ENCODE measurements at places on chromosomes 1 and 21.

DNA sequence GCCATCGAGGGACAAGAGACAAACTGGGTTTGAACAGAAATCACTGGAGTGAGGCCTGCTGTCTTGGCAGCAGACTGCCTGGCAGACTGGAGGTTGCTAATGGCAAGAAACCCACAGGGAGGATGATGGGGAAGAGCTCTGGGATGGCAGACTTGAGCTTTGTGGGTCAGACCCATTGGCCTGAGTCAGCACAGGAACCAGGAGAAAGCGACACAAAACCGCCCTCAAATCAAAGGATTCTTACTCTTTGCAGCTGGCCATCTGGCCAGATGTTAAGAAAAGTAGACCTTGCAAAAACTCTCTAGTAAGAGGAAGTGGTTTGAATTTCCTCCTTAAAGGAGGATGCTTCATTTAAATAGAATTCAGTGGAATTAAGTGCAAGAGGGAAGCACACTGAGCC lies 195.2 kb upstream of the JUN start:
- DNase-seq = no peak

DNA sequence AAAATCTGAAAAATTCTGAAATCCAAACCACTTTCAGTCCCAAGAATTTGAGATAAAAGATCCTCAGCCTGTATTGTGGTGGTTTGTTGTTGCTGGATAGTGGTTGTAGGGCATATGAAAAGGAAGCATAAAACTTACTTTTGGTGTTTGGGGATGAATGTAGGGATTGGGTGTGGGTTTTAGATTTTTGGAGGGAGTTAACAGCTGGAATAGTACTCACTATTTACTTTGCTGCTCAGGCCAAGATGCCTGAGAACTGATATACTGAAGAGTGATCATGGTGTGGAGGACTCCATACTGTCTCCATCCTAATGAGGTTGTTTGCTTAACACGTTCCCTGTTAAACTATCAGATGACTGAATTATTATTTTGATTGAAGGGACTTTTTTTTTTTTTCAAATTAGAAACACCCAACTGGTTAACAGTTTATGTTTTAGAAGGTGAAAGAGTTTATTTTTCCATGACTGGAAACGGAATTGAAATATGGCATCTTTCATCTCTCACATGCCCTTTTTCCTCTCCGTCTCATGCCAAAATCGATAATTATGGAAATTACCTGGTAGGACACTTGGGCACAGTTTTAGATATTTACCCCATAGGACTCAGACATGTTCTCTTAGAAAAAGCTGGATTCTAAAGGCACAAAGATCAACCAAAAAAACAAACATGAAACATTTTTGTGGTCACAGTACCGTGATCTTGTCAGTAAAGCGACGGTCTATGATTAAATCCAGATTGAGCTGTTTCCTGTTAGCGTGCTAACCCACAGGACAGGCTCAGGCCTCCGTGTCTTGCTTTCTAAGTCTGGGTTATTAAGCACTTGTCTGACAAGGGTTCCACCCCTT lies 37.3 kb downstream of the RGL1 start:
- DNase-seq = no peak

- no peak for DNase-seq
Observed at GRCh38 chr1:178143730-178144690, 50.1 kb downstream of the RASAL2 start.

DNA sequence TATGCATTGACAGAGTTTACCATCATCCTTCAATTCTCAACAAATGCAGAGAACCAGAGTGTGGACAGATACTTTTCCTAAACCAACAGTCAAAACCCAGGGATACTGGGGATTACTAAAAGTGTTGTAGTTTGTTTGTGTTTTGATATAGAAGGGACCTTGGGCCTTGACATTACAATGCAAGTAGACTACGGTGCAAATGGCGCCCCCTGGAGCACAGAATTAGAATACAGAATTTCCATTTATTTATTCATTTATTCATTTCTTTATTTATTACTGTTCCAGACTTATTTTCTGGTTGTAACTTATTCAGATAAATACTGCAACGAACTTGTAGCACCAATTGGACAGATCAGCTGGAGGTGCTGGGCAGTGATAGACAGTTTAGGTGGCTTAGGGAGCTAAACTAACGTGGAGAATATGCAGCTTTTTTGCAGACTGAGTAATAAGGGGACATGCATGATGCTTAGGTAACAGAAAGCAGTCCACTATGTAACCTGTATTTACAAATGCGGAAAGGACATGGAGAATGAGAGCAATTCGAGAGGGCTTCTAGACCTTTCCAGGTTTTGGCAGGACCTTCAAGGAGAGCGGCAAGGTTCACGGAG lies 42.6 kb downstream of the KIRREL1 start:
- DNase-seq = peak; percentile 4

DNA sequence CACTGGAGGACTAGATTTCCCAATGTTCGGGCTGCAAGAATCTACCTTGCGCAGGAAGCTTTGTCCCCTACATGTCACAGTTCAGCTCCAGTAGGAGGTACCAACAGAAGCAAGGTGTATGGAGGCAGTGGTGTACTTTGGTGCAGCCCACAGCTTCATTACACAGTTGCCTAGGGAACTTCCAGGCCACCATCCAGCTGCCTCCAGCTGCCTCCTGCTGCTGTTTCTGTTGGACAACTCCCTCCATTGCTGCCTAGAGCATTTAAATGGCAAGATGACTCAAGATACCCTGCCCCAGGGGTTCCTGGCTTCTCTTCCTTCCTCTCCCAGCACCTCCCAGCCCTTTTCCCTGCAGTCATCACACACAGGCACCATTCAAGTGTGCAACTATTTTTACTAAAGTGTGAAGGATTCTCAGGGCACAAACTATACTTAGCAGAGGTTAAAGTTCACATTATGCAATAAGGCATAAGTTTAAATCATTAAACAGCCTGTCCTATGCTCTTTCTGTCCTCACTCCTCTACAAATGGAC lies 39.0 kb upstream of the ATP1A1 start:
- DNase-seq = no peak

DNA sequence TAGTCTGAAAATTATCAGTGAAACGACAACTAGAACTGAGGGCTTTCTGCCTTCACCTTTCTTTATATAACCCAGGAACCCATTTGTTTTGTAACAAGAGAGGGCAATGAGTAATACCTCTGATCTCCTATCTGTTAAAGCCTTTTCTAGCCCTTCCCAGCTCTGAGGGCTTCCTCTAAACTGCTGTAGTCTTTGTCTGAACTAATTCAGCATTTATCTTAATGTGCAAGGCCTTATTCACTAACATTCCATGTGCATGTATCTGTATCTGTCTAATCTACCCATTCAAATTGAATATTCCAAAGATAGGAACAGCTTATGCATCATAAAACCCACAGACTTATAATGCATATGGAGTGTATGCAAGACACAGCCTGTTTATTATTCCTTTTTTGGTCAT lies 167.1 kb downstream of the LYPLAL1 start:
- DNase-seq = no peak

- no peak for DNase-seq
Observed at GRCh38 chr1:236159704-236160539, 17.6 kb downstream of the GPR137B start.

Data from stimulated activated CD4-positive, alpha-beta T cell treated with anti-CD3 and anti-CD28 coated beads, Interleukin-4, amount 100 ng/mL, for 1 hour (primary cell).